Neural crest cell (in vitro differentiated cells): ENCODE measurements at places on chromosomes 3 and 15.

DNA sequence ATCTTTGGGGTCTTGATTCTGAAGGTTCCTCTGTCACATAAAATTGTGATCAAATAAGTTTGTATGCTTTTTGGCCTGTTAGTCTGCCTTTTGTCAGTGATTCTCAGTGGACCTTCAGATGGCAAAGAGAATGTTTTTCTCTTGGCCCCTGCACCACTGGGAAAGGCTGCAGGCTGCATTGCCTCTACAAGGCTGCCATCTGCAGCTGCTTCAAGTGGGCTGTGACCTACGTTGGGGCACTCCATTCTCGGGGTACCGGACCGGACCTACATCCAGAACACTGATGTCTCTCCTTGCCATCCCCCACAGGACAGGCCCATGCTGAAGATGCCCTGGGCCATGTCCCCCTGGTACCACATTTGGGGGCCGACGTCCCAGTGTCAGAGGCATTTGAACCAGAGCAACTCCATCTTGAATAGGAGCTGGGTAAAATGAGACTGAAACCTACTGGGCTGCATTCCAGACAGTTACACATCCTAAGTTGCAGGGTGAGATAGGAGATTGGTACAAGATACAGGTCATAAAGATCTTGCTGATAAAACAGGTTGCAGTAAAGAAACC, 37.5 kb upstream of the MFGE8 start:
- no peak overlapping the region for H3K4me3 ChIP-seq

DNA sequence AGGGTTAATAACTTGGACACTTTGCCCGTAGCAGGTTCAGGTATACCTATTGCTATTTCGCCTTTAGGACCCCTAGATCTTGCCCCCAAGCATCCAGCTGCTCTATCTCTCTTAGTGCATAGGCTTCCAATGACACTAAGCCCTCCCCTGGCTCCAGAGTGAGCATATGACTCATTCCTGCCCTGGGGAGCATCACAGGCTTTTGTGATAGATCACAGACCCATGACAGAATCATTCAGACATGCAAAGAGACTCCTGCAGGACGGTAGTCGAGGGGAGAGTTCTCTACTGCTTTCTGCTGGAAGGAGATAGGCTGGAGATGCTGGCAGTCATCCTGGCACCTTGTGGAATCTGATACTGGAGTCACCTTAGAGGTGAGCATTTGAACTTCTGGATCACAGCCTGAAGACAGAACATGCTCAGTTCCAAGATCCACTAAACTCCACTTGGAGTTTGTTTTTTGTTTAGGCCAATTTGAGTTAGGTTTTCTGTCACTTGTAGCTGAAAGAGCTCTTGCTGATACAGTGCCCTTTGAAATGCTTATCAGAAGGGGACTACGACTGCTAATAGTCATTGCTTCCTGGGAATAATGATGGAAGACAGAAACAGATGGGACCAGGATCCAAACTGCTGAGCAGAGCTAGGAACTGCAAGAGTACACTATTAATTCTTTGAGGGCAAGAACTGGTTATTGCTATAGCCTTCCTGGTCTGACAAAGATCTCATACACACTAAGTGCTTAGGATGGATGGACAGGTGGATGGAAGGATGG, 11.0 kb downstream of the LYSMD2 start:
- no peaks in the 10 kb centered on the region for H3K27me3 ChIP-seq
- H3K36me3 ChIP-seq: no peaks in the 10 kb centered on the region
- no peak for DNase-seq
- H3K4me3 ChIP-seq: no peak overlapping the region
- no peak overlapping the region for H3K27ac ChIP-seq

DNA sequence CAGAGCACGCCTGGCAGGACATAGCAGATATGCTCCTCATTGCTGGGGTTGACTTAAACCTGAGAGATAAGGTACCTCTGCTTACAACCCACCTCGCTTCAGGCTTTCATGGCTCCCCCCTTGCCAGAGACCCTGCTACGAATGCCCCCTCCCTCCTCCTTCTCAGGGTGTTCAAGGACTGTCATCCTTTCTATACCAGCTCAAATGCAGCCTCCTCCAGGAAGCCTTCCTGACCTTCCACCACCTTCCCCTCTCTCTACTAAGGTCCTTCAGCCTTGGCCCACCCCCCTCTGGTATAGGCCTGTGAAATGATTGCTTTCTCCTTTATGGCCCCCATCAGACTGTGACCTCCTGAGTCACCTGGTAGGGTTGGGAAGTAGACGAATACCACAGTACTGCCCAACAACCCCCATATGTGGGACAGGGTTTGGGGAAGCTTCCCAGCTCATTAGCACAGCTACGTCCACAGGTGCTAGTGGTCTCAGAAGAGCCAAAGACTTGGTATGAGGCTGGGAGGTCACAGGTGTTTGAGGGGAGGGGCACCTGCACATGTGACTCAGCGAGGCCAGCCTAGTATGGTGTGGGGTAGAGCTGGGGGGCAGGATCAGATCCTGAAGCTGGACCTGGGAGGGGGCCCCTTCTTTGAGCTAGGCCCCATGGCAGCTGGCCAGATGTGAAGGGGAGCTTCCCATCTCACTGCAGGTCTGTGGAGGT, 32.0 kb downstream of the ANKDD1A start:
- H3K36me3 ChIP-seq: no peaks in the 10 kb centered on the region
- no peak overlapping the region for H3K27ac ChIP-seq
- no peaks in the 10 kb centered on the region for H3K27me3 ChIP-seq
- no peak overlapping the region for H3K4me3 ChIP-seq
- peaks cover 3% of the 10 kb centered on the region for H3K4me1 ChIP-seq
- DNase-seq: no peak

DNA sequence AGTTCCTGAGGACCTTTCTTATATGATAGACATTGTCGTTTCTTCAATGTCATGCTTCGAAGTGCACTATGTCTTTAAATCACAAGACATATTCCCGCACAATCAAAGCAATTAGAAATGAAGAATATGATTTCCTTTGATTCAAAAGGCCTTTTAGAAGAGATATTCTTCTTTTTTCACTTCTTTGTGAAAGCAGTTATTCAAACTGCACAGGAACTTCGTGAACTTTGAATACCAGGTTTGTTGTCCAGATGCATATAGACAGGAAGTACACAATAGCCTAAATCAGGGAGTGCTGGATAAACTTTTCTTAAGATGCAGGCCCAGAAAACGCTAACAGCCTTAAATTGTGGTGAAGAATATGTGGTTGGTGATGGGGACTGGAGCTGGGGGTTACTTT, 591.1 kb upstream of the NAALADL2 start:
- peaks cover 11% of the 10 kb centered on the region for H3K4me1 ChIP-seq
- DNase-seq: no peak
- H3K27me3 ChIP-seq: no peaks in the 10 kb centered on the region

- H3K36me3 ChIP-seq: no peaks in the 10 kb centered on the region
- H3K27me3 ChIP-seq: no peaks in the 10 kb centered on the region
- DNase-seq: no peak
Observed at GRCh38 chr3:14555835-14556234, 15.7 kb upstream of the GRIP2 start.

DNA sequence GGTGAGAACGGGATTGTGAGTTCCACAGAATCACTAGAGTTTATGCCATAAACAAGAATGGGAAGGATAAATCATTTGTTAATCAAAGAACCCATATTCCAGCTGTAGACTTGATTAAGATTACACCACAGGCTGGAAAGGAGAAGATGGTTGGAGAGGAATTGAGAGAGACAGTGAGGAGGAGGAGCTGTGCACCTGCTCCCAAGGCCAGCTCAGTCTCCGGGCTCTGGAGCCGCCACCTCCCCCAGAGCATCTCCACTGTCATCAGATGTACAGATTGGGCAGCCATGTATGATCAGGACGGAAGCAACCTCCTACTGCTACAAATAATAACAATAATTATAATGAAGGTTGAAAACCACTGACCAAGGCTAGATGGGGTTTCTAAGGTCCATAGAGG, 170.0 kb downstream of the MINAR1 start:
- no peak overlapping the region for H3K4me3 ChIP-seq
- H3K4me1 ChIP-seq: no peaks in the 10 kb centered on the region
- no peaks in the 10 kb centered on the region for H3K36me3 ChIP-seq
- H3K27ac ChIP-seq: no peak overlapping the region
- peaks cover 2% of the 10 kb centered on the region for H3K27me3 ChIP-seq
- no peak for DNase-seq

DNA sequence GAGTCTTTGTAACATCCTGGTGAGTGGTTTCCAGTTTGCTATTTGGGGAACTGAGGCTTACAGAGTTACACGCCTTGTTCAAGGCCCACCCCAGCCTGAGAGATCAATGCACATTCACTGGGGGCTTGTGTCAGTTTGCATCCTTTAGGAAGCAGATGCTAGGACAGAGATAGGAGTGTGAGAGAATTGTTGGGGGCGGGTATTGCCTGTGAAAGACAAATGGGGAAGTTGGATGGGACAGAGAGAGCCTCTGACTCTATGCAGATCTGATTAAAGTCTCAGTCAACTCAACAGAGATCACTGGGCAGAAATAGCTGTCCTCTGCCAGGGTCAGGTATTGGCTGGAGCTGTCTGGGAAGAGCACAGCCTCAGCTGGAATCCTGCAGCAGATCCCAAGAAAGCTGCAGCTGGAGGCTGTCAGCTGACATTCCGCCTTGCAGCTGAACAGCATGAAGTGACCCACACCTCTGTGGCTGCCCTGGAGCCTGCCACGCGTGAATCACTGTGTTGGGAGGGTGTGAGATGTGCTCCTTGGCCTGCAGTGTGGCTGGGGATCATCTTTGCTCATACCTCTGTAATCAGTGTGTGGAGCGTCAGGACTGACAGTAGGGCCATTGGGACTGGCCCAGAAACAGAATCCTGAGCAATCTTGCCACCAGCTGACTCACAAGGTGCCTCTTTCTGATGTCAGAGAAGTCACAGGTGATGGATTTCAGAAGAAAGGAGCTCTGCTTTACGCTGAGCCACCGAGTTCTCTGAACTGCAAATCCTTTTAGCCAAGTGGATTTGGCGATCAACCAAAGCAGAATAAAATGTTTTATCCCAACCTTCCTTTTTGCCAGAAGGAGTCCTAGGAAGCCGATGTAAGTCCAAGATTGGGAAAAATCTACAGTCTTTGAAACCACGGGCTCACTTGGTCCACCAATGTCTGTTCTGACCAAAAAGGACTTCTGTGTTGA, 284.1 kb upstream of the LRRFIP2 start:
- H3K4me3 ChIP-seq: no peak overlapping the region
- H3K36me3 ChIP-seq: no peaks in the 10 kb centered on the region
- no peak overlapping the region for H3K27ac ChIP-seq
- H3K4me1 ChIP-seq: peaks cover 47% of the 10 kb centered on the region
- DNase-seq: no peak

GRCh38 chr3:153818338-153818737, 302.9 kb upstream of the ARHGEF26 start:
- H3K36me3 ChIP-seq: no peaks in the 10 kb centered on the region
- no peak overlapping the region for H3K4me3 ChIP-seq
- no peaks in the 10 kb centered on the region for H3K27me3 ChIP-seq
- H3K27ac ChIP-seq: no peak overlapping the region

DNA sequence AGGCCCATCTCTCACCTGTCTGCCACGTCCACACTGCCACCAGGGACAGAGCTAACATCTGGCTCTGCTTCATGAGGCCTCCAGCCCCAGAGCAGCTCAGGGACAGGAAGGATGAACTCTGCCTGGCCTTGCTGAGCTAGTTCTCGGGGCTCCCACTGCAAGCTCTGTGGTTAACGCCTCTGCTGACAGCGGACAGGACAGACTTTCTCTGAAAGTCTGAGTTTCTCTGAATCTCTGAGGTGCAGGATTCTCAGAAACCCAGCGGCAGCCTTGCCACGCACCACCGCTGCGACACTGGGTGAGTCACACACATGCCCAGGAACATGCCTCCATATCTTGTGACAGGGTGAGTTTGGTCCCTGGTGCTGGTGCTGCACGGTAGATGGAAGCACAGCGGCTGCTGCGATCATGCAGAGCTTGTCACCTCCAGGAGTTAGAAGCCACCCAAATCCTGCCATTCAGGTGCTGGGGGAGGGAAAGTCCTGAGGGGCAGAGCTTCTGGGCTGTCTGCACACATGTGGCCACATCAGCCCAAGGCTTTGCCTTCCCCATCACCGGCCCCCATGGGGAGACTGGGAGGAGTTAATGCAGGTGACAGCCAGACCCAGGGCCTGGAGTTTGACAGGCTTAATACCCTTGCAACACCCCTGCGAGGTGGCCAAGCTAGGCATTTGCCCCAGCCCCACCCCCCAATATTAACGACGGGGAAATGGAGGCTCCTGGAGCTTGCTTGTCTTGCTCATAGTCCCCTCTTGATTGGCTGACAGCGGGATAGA, 267.0 kb downstream of the PLCL2 start:
- DNase-seq: no peak
- H3K4me3 ChIP-seq: no peak overlapping the region
- H3K27me3 ChIP-seq: no peaks in the 10 kb centered on the region
- no peaks in the 10 kb centered on the region for H3K4me1 ChIP-seq
- H3K36me3 ChIP-seq: peaks cover 24% of the 10 kb centered on the region

DNA sequence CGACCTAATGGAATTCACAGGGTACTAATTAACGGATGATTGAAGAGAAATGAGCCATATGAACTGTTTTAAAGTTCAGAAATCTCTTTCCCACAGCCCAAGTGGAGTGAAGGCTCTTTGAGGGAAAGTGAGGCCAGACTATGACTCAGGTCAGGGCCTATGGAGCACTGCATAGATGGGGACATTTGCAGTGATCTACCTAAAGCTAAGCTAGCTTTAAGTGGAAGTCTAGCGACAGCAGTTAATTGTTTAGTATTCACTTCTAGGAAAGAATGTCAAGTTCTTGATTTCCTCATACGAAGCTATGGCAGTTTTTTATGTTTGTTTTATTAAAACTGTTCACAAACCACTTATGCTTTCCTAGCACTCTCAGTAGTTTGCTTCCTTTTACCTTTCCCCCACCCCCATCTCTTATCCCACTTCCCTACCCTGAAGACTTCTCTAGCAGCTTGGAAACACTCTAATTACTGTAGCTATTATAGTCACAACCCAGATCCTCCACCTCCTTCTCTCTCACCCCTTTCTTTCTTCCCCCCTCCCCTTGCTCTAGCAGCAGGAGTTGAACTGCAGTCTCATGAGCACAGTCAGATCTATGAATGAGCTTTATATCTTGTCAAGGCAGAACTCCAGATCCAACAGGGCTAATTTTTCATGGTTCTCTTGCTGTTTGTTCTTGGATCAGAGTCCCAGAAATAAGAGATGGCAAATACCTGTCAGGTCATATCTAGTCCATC, 6.2 kb downstream of the ZNF609 start:
- DNase-seq: no peak
- peak overlapping the region; percentile 15 for H3K4me3 ChIP-seq
- H3K36me3 ChIP-seq: peaks cover 3% of the 10 kb centered on the region
- no peaks in the 10 kb centered on the region for H3K27me3 ChIP-seq

DNA sequence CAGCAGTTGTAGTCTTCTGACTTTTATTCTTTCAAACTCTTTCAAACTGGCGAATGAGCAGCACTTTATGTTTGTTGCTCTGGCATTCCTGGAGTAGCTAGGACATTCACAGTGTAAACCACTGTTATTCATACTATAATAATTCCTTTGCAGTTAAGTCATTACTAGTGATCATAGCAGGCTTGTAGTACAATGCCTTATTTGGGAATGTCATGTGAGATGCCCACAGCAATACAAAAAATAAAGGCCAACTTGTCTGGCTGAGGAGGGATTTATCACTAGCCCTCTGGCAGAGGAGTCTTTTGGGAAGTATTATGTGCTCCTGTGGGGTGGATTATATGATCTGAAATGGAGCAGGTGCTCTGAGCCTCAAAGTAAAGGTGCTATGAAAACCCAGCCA, 197.2 kb downstream of the VGLL3 start:
- peak overlapping the region; percentile 63 for H3K27ac ChIP-seq
- H3K27me3 ChIP-seq: no peaks in the 10 kb centered on the region
- H3K36me3 ChIP-seq: no peaks in the 10 kb centered on the region
- no peak for DNase-seq
- H3K4me1 ChIP-seq: peaks cover 14% of the 10 kb centered on the region
- no peak overlapping the region for H3K4me3 ChIP-seq
